Globus pallidus (tissue), 1 donor: ENCODE measurements at places on chromosomes 13 and 19.

- DNase-seq = peak; percentile 96
Observed at GRCh38 chr19:51688671-51689571, 4.2 kb upstream of the SPACA6 start.

DNA sequence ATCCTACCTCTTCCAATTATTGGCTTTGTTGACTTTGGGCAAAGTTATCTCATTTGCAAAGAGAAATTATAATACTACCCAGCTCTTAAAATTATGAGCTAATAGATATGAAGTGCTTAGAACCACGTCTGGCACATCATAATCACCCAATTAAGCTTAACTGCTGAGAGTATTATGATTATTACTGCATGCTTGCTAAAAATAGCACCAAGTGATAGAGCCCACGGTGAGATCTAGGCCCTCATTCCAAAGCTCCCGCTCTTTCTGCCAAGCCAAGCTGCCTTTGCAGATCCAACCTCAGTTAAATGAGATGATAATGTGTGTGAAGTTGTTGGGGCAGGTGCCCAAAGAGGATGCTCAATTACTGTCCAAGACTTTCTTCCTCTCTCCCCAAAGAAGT, 6.5 kb upstream of the EDDM13 start:
- no peak for DNase-seq

- peak; percentile 35 for DNase-seq
Observed at GRCh38 chr13:46668302-46668720, 115.3 kb downstream of the LRCH1 start.

- peak; percentile 28 for DNase-seq
Observed at GRCh38 chr13:29817604-29818378, 32.6 kb downstream of the UBL3 start.

- no peak for DNase-seq
Observed at GRCh38 chr19:19871932-19872331, 6.2 kb downstream of the ZNF253 start.

DNA sequence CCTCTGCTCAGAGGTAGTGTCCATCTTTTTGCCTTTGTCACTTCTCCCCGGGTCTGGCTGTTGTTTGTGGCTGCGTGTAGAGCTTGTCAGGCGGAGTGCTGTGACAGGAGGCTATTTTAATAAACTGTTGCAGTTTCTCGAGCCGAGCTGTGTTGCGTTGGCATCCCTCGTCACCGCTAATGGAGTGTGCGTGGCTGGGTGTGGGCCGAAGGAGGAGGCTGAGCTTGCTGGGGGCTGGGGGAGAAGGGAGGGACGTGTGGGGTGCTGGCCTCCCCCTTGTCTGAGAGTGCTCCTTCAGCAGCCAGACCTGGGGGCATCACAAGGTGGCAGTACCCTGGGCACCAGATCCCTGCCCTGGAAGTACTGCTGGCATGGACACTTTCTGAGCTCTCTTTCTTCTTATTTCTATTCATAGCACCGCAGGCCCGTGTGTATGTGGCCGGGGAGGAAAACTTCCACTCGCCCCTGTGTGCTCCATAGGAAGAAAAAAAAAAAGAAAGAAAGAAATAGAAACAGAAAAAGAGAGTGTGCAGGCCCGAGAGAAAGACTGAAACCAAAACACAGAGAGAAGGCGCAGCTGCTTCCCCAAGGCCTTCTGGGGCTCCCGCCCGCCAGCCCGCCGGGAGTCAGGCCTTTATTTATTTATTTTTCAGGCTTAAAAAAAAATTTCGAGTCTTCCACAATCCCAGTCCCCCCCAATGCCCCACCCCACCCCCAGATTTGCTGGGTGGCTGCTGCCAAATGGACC, 27.0 kb downstream of the NFIX start:
- DNase-seq = no peak

DNA sequence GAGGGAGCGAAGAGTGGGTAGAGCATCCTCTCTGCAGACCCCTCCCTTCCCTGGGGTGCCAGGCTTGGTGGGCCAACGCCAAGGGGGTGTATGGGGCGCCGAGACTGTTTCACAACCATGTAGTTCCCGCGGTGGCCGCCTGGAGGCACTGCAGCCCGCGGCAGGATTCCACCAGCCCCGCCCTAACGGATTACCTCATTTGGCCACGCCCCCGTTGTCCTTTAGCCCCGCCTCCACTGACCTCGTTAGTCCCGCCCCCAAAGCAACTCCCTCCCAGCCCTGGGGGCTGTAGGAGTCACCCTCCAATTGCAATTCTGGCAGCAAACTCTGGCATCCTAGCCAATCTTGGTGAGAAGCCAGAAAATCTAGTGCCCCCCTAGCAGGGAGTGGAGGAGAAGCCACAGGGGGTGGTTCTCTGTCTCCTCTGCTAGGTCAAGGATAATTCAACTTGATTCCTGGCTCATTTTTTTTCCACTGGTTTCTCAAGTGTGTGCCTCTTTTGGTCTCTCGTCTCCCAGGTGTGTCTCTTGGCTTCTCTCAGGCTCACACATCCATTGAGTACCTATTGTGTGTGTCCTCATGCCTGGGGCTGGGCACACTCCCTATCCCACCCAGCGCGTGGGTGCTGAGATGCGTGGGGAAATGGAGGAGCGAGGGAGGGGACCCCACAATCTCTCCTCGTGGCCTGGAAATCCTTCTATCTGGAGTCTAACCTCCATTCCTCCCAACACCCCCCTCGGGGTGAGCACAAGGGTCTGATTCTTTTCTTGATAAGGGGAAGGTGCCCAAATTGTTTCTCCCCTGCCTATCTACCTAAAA, 2.0 kb downstream of the OLFM2 start:
- DNase-seq = peak; percentile 64

GRCh38 chr13:99282264-99283231, 24.4 kb upstream of the GPR18 start:
- no peak for DNase-seq

- no peak for DNase-seq
Observed at GRCh38 chr13:41847216-41847615, 113.7 kb downstream of the VWA8 start.

- DNase-seq = no peak
Observed at GRCh38 chr19:37078717-37079032, 442 bp downstream of the ZNF420 start.

DNA sequence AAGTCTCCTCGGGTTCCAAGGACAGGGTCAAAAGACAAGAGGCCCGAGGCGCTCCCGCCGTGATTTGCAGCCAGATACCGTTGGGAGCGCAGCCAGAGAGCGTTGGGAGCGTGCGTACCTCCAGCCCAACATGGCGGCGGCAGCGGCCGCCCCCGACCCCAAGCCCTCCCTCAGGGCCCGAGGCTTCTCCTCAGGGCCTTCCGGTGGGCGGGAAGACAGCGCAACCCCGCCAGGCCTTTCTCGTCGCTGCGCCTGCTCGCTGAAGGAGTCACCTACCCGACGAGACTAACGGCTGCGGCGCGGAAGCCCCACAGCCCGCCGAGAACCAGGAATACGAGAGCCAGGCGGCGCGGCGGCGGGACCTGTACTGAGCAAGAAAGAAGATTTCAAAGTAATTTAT, 3.2 kb upstream of the ZNF850 start:
- DNase-seq = no peak
